ENCODE measurements at places on chromosomes 4 and X.

DNA sequence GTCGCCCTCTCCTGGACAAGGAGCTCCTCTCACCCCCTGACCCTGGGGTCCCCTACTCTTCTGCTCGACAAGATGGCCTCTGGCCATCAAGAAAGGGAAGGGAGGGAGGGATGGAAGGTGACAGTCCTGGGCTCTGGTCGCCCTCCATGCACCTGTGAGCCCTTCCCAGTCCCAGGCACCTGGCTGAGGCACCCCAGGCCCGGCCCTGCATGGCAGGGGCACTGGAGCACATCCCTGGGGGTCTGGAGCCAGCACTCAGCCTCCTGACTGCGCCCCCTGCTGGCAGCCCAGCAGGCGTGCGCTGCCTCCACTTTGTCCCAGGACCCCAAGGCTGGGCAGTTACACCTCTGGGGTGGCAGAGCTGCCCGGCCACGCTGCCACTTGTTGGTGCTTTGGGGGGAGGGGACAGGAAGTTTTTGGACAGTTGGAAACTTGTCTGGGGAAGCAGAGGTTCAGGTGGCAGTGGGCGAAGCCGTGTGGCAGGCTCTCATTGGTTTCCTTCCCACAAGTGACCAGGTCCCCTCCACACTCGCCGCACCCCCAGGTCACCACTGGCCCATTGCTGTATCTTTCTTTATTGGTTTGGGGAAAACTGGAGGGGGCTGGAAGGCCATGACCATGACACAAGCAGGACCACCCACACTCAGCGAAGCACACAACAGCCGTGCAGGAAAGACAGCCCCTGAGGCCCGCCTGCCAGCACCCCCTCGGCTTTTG lies 4.3 kb downstream of the PNCK start:
- DNase-seq: no peak

- no peak for DNase-seq
Measured at GRCh38 chrX:135927897-135928296, 34.4 kb downstream of the SAGE1 start.

GRCh38 chr4:120557372-120557771 lies 365.2 kb downstream of the PRDM5 start:
- no peak for DNase-seq

DNA sequence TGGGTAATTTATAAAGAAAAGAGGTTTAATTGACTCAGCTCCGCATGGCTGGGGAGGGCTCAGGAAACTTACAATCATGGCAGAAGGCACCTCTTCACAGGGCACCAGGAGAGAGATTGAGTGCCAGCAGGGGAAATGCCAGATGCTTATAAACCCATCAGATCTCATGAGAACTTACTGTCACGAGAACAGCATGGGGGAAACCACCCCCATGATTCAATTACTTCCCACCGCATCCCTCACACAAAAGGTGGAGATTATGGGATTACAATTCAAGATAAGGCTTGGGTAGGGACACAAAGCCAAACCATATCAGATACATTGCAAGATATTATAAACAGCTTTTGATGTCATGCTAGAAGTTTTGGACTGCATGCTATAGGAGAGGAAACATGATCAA lies 204.3 kb downstream of the VEGFC start:
- DNase-seq: no peak

DNA sequence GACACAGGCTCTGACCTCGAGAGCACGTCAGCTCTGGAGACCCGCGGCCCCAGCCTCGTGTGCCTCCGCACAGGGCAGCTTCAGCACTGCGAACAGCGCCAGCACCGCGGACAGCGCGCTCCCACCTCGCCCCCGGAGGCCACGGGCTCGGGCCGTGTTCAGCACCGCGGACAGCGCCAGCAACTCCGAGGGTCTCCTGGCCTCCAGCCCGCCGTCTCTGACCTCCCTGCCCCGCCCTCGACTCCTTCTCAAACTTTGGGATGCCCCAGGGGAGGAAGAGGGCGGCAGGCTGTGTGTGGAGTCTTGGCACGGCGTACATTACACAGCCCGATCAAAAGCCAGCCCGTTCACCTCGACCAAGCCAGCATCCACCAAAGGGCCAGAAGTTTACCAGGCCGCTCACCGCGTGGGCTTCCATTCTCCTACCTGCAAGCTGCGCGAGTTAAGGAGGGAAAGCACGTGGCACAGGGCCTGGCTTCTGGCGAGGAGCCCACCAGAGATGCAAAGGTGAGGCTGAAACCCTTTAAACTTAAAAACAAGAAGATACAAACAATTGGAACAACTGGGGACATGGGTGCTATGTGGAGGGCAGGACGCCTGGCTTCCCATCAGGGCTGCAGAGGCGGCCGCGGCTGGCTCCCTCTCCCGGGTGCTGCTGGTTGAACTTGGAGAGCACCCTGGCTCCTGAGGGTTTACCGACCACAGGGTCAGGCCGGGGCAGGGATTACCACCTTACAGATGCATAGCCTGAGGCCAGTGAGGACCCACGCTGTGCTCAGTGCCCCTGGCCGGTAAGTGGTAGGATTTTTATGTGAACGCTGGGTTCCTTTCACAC lies 4.5 kb upstream of the NKX1-1 start:
- no peak for DNase-seq

- DNase-seq: no peak
Measured at GRCh38 chr4:172143605-172144314, 330.6 kb downstream of the GALNTL6 start.

DNA sequence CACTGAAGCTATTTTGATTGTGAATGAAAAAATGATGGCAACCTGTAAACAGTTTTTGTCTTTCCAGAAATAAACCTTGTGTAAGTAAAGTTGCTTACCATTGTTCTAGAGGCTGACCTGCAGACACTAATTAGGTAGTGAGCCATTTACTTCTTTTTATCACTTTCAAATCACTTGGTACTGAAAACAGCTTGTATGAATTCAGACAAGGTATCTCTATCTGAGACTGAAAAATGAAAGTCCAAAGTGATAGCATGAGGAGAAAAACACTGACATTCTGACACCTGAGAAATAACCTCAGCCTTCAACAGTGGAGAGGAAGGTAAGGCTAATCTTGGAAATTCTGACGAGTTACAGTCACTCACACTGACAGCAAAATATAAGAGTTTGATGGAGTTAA lies 238.8 kb downstream of the GPC3 start:
- no peak for DNase-seq

DNA sequence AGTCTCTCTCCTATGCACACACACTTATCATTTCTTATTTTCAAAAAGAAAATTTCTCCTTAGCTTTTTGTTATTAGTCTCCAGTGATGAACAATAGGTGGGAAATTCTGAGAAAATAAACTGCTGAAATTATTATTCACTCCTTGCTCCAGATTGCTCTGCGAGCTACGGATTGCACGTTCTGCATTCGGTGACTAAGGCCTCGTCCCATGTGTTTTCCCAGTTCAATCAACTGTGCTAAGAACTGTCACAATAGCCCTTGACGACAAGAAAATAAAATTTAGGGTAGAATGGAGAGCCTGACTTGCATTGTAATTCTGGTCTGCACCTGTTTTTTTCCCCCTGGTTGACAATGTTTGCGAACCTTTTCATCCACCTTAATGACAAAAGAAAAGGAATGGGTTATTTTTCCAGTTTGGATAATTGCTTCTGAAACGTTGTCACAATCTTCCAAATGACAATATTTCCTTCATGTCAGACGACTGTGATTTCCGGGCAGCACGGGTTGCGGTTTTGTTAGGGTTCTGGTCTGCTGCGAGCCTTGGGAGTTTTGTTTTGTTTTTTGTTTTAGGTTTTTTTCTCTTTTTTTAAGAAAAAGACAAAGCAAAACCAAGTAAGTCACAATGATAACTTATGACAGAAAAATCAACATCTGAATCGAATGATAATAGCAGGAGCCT lies 124.5 kb upstream of the NOCT start:
- DNase-seq: no peak

- DNase-seq: no peak
Measured at GRCh38 chrX:10015723-10016518, 48.8 kb downstream of the CLDN34 start.

DNA sequence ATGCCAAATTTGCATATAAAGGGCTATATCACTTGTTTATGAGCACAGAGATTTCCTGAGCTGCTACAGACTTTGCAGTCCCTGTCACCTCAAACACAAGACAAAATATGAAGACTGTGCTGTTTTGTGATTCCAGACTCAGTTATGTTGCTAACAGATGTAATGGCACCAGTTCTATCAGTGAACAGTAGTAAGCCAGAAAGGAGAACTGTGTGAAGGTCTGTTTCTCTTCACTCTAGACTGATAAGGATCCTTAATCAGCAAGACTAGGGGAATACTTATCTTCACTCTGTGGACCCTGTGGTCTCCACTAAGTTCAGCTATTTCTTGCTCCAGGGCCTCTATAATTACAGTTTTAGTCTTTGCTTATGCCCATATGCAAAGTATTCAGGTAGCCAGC lies 82.7 kb downstream of the ANXA5 start:
- no peak for DNase-seq

DNA sequence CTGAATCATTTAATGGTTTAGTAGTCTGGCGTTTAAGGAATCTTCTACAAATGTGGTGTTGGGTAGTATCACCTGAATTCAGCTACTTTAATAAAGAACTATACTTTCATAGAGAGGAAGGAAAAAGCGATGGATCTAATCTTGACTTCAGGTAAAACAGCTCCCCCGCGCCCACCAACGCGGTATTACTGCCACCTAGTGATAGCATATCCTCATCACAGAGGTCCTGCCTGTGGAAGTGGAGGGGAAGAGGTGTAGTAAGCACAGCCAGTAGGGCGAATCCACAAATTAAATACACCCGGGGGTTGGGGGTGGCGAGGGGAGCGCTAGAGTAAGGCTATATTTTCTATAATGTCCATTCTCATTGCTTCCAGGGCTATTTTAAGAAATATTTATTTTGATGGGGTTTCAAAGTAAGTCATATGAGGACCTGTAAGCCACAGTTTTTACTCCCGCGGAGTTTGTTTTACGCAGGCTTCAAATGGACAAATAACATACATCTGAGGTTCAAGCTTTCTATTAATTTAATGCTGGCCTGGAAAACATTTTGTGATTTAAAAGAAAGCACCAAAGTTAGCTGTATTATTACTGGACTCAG lies 8.3 kb upstream of the DAPP1 start:
- DNase-seq: no peak

- DNase-seq: peak; percentile 16
Measured at GRCh38 chrX:70478526-70479245, 34.1 kb downstream of the DLG3 start.

DNA sequence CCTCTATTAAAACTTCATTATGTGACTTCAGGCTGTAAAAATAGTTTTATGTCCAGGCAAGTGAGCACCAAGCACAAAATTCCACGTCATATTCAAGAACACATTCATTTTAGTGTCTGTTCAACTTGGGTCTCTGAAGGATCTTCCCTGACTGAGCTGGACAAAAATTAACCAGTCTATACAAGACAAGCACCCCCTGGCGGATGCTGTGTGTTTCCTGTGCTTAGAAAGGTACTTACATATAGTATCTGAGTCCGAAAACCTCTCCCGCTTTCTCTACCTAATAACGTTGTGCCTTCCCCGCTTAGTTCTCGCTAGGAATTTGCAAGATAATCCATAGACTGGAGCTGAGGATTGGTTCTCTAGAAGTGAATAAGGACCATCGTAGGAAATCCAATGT lies 2214.5 kb upstream of the TENM3 start:
- DNase-seq: peak; percentile 0
